ENCODE measurements at places on chromosomes 6 and 20.

DNA sequence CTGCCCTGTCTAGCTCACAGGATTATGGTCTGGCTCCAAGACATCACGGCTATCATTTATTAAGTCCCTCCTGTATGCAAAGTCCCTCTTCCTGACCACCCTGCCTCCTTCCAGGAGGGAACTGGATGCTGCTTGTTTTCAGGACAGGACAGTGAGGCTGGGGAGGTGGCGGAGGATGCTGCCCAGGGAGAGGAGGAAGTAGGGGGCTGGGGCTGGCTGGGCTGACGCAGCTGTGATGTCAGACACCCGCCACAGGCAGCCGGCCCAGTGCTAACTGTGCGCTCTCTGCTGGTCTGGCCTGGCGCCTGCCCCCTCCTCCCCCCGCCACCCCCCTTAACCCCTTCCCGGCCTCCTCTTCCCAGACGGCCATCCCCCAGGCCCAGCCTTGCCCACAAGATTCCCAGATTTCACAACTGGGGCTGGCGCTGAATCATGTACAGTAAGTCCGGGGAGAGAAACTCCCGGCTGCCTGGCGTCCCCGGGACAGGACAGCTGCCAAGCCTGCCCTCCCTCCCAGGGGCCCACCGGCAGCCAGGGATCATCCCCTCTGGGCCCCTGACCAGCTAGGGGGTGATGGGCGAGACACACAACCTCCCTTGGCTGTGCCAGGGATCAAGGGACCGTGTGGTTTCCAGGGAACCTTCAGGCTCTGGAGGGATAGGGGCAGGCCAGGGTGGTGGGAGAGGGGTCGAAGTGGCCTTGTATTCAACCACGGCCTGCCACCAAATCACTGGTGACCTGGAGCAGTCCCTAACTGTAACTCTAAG lies 118.1 kb downstream of the CEBPB start:
- peak; percentile 99 for DNase-seq

DNA sequence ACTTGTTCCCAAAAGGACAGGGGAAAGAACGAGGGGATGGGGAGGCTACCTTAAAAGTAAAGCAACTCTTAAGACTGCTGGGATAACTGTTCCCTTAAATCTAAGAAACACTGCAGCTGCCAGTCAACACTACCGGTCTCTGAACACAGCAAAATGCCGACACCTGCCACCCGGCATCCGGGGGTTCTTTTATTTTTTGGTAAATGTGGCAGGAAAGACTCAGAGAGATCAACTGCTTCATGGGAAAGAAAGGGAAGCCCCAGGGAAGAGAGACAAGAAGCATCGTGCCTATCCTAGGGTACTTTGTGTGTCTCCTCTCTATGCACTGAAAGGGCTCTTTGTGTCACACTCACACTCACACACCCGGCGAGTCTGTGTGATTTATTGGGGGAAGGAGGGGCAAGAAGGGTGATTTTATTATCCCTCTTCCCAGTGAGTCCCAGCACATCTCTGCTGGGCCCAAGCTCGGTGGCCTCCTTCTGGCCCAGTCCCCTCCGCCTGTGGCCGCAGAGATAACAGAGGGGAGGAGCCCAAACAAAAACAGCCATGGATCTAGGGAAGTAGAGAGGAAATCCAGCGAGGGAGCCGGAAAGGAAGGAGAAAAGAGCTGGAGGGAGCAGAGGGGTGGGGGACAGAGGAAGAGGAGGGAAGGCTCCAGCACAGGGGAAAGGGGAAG lies 1.4 kb downstream of the FYN start:
- DNase-seq, result no peak

- no peak for DNase-seq
Measured at GRCh38 chr6:5771759-5772390, 234.8 kb downstream of the NRN1 start.

- peak; percentile 84 for DNase-seq
Measured at GRCh38 chr6:121838842-121839241, 403.4 kb downstream of the GJA1 start.

- peak; percentile 50 for DNase-seq
Measured at GRCh38 chr6:74733830-74734620, 471.8 kb downstream of the COL12A1 start.

DNA sequence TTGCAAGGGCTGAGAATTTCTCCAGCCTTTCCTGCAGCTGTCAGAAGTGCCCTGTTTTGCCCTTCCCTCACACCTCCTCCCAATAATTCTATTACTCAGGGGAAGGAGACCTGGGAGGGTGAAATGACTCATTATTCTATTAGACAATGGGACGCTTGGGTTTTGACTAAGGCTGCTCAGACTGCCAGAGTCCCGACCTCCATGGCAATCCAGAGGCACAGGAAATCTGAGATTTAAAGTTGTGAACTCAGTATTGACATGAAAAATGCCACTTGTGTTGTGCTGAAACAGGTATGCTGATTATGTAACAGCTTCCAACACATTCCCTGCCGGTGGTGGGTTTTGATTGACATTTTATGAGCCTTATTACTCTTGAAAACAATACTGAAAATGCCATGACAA lies 625.9 kb upstream of the FLRT3 start:
- DNase-seq, result peak; percentile 60

DNA sequence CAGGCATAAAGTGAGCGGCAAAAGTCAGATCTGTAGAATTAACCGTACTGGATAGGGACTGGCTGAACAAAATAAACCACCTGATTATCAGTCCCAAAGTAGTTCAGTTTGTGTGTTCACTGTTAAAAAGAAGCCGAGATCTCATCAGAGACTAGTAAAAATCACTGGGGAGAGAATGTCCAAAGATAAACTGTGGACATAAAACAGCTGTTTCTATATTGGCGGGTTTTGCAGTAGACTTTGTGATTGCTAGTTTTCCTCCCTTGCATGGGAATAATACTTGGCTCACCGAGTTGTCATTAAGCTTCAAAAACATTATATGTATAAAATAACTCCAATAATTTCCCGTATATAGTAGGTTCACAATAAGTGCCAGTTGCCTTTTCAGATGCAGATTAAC lies 114.2 kb upstream of the ID4 start:
- no peak for DNase-seq

GRCh38 chr6:135115834-135116233 lies 61.2 kb upstream of the HBS1L start:
- no peak for DNase-seq

DNA sequence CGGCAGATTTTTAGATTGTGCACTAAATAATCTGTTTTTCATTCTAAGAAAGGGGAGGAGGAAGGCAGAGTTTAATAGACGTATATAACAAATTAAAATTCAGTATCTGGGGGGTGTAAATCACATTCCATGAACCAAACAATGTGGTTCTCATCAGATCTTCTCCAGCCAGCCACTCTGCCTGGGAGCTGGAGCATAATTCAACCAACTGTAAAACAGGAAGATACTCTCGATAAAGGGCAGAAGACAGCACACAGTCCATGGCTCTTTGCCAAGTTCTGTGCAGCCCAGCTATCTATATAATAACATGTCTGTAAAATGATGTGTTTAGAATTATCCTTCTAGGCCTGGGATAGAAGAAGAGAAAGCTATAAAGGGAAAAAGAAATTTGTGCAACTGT lies 289.9 kb upstream of the ZFP64 start:
- peak; percentile 78 for DNase-seq

DNA sequence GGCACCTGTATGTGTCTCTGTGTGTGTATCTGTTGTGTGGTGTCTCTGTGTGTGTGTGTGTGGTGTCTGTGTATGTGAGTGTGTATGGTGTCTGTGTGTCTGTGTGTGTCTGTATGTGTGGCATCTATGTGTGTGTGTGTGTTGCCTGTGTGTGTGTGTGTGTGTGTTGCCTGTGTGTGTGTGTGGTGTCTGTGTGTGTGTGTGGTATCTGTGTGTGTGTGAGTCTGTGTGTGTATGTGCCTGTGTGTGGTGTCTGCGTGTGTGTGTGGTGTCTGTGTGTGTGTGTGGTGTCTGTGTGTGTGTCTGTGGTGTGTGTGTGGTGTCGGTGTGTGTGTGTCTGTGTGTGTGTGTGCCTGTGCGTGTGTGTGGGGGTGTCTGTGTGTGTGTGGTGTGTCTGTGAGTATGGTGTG lies 31.7 kb upstream of the VEGFA start:
- DNase-seq, result no peak

DNA sequence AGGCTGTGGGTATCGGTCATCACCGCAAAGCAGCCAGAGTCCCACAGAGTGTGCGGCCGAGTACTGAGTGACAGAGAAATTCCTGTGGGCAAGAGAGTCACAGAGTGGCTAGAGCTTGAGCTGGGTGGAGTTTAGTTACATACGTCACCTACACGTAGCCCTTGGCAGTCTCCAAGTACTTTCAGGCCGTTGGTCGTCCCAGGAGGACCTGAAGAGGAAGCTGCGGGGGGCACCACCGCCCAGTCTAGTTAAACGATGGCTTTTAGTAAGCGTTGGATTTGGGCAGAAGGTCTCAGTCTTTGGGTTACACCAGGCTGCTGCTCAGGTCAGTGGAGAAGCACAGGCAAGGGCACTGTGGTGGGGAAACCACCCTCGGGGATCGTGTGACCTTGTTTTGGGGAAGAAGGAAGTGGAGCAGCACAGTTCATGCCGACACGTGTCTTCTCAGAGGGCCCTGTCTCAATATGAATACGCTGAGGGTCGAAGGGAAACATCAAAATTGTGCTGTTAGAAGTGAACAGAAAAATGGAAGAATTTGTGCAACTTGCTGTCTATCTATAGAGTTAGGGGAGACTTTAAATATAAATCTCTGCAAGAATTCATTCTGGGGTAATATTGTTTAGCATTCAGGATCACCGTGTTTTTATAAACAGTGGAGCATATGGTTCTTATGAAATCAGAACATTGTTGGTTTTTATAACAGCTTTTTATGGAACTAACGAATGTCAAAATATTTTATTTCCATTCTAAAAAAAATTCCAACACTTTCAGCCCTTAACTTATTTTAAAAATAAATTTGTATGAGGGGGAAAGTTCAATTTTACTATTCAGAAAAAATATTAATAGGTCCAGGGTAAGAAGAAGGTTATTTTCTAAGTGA lies 28.6 kb downstream of the KIF25 start:
- DNase-seq, result no peak

- peak; percentile 29 for DNase-seq
Measured at GRCh38 chr20:62795023-62795761, 1.1 kb upstream of the MRGBP start.

GRCh38 chr6:110055387-110055735 lies 77.2 kb downstream of the GPR6 start:
- DNase-seq, result no peak

- DNase-seq, result no peak
Measured at GRCh38 chr6:76247527-76247926, 175.1 kb upstream of the IMPG1 start.

GRCh38 chr6:111147440-111147839 lies 60.1 kb downstream of the SLC16A10 start:
- no peak for DNase-seq

GRCh38 chr6:28597217-28597835 lies 71.6 kb downstream of the GPX5 start:
- DNase-seq, result peak; percentile 56

GRCh38 chr20:5522422-5522821 lies 205.7 kb upstream of the PROKR2 start:
- no peak for DNase-seq

- DNase-seq, result no peak
Measured at GRCh38 chr6:149169761-149170511, 147.6 kb upstream of the TAB2 start.

DNA sequence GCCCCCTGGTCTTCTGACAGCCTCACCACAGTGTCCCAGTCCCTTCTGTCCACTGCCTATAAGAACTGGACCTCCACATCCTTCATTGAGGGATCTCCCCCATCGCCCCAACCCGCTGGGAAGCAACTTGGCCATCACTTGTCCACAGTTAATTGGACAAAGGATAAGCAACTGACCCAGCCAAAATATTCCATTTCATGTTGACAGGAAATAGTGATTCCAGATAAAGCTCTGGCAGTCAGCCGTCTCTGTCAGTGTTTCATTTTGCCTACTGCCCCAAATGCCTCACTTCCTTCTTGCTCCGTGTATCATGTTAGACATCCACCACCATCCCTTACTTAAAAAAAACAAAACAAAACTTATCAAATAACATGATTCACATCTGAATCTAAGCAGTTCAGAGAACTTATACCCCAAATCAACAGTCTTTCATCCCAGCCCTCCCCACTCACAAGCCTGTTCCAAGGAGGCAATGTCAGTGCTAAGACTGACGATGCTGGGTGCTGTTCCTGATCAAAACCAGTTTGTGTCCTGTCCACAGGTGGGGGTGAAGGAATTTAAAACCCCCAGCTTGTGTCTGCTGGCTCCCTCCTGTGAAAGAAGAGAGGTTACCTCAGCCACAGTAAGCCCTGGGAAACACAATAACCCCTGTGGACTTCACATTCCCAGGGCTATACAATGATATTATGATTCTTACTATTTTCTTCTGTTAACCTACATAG lies 162.5 kb downstream of the WDR27 start:
- peak; percentile 34 for DNase-seq

DNA sequence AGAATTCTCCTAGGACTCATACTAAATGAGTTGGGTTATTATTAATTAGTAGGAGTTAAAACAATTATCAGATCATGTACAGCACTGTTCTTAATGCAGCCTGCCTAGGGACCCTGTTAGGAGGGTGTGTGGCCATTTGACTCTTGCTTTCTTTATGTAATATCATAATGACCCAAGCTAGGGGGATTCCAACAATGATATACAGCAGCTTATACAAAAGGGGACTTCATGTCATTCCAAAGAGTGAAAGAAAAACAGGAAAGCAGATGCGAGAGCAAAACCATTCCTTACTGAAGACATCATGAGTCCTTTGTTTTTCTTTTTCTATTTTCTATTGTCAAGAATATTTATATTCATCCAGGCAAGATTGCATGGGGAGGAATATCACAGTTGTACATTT lies 455.2 kb downstream of the PLCB1 start:
- DNase-seq, result no peak

- DNase-seq, result no peak
Measured at GRCh38 chr20:20414640-20415220, 46.8 kb downstream of the INSM1 start.

DNA sequence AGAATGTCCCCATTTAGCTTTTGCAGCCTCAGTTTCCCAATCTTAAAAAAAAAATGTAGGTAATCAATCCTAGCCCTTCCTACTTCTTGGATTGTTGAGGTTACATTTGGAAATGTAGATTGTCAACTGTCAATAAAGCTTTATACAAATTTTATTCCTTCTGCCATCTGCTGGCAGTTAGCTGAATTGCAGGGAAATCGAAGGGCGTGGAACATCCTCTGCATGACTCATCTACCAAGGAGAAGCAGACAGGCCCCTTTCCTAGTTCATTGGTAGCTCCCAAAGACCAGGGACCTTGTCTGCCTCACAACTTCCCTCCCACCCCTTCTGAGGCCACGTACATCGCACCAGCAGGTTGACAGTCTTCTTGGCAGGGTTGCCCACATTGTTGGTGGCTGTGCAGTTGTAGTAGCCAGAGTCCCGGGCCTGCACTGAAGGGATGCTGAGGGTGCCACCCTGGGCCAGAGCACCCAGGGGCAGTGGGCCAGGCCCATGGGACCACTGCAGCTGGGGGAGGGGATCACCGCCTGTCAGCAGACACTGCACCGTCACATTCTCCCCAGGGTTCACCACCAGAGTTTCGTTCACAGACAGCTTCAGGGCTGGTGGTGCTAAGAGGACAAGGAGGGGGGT lies 43.6 kb downstream of the MDGA1 start:
- DNase-seq, result peak; percentile 31

GRCh38 chr6:138222901-138223546 lies 4.7 kb upstream of the PBOV1 start:
- no peak for DNase-seq

GRCh38 chr6:52362443-52363227 lies 684 bp downstream of the PAQR8 start:
- DNase-seq, result no peak

Measured in fibroblast of upper back skin (primary cell).